Left cardiac atrium (tissue), 4 donors: ENCODE measurements at places on chromosomes 2 and 18.

DNA sequence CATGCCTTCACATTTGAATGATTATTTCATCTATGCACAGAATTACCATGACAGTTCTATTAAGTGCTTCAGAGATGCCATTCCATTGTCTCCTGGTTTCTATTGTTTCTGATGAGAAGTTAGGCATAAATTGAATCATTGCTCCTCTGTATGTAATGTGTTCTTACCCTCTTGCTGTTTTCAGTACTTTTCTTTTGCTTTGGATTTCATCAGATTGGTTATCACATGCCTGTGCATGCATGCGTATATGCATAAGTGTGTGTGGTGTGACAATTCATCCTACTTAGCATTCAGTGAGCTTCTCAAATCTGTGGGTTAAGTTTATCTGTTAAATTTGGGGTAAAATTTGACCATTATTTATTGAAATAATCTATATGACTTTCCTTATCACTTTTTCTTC is 263.3 kb upstream of the RND3 start:
- no peak for DNase-seq

- DNase-seq, result peak; percentile 37
Measured at GRCh38 chr18:47953471-47953931, 23.0 kb upstream of the SMAD2 start.

DNA sequence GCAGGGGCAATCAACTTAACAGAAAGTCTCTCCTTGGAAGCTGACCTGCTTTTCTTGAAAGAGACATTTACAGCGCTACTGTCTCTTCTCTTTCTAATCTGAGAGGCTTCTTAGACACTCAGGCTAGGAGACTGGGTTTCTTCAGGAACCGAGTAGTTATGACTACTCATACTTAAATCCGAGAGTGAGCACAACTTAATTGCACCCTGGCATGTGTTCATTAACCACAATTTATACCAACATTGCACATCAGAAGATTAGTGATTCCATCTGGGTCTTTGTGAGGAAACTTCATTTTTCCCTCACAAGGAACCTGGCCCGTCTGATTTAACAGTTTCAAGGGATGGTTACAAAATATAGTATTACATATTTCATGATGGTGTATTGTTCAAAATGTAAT is 176.9 kb downstream of the UBE2E3 start:
- DNase-seq, result no peak

DNA sequence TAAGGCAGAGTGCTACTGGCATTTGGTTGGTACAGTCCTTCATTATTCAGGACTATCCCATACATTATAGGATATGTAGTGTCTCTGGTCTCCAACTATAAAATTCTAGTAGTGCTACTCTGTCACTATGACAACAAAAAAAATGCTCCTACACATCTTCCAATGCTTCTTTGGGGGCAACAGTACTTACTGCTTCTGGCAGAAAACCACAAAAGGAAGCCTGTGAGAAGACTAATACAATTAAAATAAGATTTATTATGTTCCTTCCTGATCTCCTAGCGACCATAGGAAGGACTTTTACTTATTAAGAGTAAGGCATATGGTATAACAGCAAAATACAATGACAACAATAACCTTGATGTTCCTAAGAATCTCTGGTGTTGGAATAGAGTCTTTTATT is 48.4 kb upstream of the CPO start:
- DNase-seq, result no peak

- DNase-seq, result no peak
Measured at GRCh38 chr2:19548116-19548515, 189.7 kb upstream of the OSR1 start.
